ENCODE measurements at places on chromosomes 2 and 18. TPM values are rescaled to one million over a fixed set of nuclear protein-coding genes. Genes with fewer than 3 reads are reported as not detected.
A peak's percentile ranks its signal among the peaks of the same experiment; 100 is the strongest.

LONRF2 gene
- total RNA-seq: 1.3 TPM

DNA sequence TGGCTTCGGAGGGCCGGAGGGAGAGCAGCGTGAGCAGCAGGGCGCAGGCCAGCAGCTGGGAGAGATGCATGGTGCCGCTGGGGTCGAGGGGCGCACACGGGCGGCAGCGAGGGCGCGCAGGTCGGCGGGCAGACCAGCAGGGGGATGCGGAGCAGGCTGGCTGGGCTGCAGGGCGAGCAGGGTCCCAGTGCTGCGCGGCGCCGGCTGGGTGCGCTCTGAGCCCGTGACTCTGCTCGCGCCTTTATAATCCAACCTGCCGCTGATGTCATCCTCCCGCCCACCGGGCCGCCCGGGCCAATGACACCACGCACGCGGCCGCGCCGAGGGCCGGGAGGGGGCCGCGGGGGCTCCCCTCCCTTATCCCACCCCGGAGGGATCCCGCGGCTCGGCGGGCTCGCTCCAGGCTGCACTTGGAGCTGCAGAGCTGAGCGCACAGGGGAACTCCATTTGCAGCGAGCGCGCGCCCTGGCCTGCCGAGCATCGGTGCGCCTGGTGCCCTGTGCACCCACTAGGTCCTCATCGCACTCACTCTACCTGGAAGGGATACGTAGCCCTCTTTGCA lies at the start of gene NPPC:
TSS of gene NPPC (minus strand) at position 217 of the 562 bp plus-strand sequence. CDS start at position 70, 147 bp downstream.
- no peak within 1 kb of the TSS for H3K27ac ChIP-seq
- peaks cover 84% of the 10 kb centered on the region for H3K27me3 ChIP-seq
- peak within 1 kb of the TSS; percentile 51 for H3K4me3 ChIP-seq
- H3K4me1 ChIP-seq: peaks cover 25% of the 10 kb centered on the region
- no peaks in the 10 kb centered on the region for H3K36me3 ChIP-seq

SP140 gene
- 0.47 TPM for total RNA-seq

SERPINB10 gene
- 0.21 TPM for total RNA-seq

GRCh38 chr2:36607947-36608346 lies 10.0 kb upstream of the FEZ2 start:
- no peak overlapping the region for H3K27ac ChIP-seq
- DNase-seq: no peak
- no peaks in the 10 kb centered on the region for H3K36me3 ChIP-seq
- H3K4me3 ChIP-seq: no peak overlapping the region
- no peaks in the 10 kb centered on the region for H3K4me1 ChIP-seq

DNA sequence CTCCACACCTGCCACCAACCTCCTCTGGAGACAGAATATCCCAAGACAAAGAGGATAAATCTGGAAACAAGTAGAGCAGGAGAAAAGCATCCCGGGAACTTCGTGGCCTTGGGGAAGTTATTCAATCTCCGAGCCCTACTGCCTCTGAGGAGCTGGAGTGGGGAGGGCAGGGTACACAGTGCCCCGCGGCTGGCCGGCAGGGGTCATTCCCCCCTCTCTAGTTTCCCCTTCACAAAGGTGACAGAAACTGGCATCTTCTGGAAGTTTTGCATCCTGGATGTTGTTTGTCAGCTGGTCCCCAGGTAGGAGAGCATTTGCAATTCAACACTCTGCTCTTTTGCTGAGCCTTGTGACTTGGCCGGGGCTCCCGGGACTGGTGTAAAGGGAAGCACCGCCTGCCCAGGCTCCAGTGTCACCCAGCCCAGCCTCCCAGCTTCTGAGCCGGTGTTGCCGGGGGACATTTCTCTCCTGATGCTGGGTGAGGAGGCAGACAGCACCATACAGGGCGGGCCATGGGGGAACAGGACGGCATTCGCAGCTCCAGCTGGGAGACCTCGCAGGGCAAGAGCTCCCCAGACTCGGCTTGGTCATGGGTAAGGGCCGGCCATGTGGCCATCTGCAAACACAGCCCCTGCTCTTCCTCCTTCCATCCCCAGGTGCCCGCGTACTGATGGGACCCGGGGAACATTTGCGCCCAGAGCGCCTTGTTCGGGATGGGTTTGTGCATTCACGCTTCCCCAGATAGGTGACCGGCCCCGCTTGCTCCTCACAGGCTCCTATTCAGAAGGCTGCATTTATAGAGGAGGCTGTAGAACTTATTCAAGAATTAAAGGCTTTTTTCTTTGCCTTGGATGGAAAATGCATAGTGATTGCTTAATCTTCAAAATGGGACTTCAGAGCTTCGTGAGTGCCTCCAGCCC lies 7.4 kb upstream of the NTSR2 start:
- H3K27me3 ChIP-seq: peaks cover 49% of the 10 kb centered on the region
- DNase-seq: no peak
- no peak overlapping the region for H3K4me3 ChIP-seq
- no peak overlapping the region for H3K27ac ChIP-seq

DNA sequence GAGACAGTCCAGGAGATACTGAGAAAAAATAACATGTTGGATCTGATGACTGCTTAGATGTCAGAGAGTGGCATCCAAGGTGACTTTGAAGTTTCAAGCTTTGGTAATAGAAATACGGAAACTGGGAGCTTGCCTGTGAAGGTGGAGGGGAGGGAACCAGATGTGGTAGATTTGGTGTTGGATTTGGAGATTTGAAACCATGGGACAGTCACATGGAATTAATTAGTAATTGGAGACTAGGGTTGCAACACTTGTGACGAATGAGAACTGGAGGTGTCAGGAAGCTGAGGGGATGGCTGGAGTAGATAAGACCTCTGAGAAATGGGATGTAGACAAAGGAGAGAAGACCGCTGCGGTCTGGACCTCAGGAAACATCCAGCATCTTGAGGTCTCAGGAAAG lies 46.7 kb downstream of the RPL37A start:
- H3K27ac ChIP-seq: no peak overlapping the region
- H3K27me3 ChIP-seq: no peaks in the 10 kb centered on the region
- DNase-seq: no peak
- H3K4me1 ChIP-seq: peaks cover 42% of the 10 kb centered on the region
- H3K4me3 ChIP-seq: no peak overlapping the region
- no peaks in the 10 kb centered on the region for H3K36me3 ChIP-seq

SLC66A3 gene
- total RNA-seq: 30.3 TPM

DNA sequence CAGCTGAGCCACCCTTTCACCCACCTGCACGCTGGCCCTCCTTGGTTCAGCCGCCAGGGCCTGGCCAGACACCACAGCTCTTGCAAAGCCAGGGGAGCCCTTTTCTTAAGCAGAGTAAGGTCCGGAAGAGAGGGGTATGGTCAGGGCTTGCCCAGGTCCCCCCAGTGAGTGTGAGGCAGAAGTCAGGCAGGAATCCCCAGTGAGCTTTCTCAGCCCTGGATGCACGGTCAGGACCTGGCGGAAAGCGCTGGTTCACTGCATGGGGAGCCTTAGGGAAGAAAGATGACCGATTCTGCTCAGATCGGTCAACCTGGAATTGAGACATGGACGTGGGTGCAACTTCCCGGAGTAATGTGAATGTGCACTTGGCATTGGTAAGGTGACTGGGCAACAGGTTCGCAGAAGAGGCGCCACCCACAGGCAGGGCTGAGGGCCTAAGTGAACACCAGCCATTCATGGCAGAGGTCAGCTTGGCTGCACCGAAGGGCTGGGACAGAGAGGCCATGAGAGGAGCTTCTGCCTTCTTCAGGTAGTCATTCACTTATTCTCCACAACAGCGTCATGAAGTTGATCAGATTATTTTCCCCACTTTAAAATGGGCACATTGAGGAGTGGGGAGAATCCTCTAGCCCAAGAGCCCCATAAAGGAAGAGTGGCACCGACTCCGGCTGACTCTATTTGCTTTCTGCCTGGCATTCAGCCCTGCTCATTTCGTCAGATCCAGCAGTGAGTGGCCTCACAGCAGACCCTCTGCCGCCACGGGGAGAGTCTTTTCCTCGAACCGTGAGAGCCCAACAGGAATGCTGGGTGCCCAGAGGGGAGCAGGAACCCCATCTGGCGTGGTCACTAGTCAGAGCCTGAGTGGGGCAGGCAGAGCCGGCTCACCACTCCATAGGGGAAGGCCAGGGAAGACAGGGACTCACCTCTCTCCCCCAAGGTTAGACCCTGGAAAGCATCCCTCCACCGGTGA lies 35.8 kb downstream of the SCTR start:
- H3K4me3 ChIP-seq: no peak overlapping the region
- no peaks in the 10 kb centered on the region for H3K36me3 ChIP-seq
- no peak overlapping the region for H3K27ac ChIP-seq
- peaks cover 12% of the 10 kb centered on the region for H3K4me1 ChIP-seq
- H3K27me3 ChIP-seq: no peaks in the 10 kb centered on the region

DNA sequence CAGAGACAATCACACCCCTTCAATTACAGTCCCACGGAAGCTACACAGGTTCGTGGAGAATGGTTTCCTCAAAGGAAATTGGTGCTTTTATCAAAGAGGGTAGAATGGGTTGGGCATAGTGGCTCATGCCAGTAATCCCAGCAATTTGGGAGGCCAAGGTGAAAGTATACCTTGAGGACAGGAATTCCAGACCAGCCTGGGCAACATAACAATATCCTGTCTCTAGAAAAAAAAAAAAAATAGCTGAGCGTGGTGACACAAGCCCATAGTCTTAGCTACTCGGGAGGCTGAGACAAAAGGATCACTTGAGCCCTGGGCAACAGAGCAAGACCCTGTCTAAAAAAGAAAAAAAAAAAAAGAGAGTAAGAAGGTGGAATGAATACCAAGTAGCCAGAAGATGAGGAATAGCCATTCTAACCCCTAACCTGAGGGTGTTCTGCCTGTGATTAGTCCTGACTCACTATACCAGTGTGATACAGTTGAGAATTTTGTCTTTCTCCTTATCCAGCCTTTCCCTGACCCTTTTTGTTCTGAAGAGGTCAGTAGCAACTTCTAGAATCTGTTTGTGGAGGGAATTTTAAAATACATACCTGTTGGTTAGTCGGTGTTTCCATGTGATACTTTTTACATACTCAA lies 283.2 kb downstream of the MREG start:
- no peak overlapping the region for H3K27ac ChIP-seq
- no peaks in the 10 kb centered on the region for H3K27me3 ChIP-seq
- DNase-seq: no peak
- H3K4me1 ChIP-seq: peaks cover 16% of the 10 kb centered on the region

DNA sequence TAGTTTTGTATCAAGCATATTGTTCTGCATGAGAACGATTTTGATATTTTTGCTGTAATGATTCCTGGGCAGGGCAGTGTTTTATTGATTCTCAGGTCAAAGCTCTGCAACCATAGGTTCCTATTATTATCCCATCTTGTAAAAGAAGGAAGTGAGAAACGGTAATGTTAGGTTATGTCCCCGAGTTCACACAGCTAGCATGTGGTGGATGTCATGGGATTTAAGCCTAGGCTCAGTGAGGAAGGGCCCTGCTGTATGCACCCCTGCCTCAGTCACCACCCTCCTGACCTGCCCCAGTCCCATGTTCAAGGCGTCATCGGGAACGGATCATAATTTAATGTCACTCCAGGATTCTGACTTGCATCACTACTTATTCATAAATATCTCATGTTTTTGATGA lies 10.7 kb downstream of the ACP1 start:
- no peaks in the 10 kb centered on the region for H3K27me3 ChIP-seq
- H3K4me3 ChIP-seq: no peak overlapping the region
- no peak overlapping the region for H3K27ac ChIP-seq
- peaks cover 79% of the 10 kb centered on the region for H3K36me3 ChIP-seq
- DNase-seq: no peak
- no peaks in the 10 kb centered on the region for H3K4me1 ChIP-seq

GRCh38 chr2:160224507-160224906 lies 24.4 kb upstream of the ITGB6 start:
- H3K27me3 ChIP-seq: no peaks in the 10 kb centered on the region
- peak overlapping the region; percentile 82 for H3K27ac ChIP-seq
- no peaks in the 10 kb centered on the region for H3K36me3 ChIP-seq
- DNase-seq: no peak

- H3K4me3 ChIP-seq: no peak overlapping the region
- no peaks in the 10 kb centered on the region for H3K27me3 ChIP-seq
- DNase-seq: no peak
Measured at GRCh38 chr2:73700661-73701447, 36.3 kb downstream of the TPRKB start.
